ENCODE measurements at places on chromosomes 6 and 20.

GRCh38 chr6:138403324-138403800 is 661 bp upstream of the HEBP2 start:
- peak; percentile 32 for DNase-seq

GRCh38 chr6:43247114-43247999 is 4.1 kb downstream of the TTBK1 start:
- peak; percentile 82 for DNase-seq

- DNase-seq: no peak
Observed at GRCh38 chr6:24148684-24149083, 22.7 kb downstream of the NRSN1 start.

DNA sequence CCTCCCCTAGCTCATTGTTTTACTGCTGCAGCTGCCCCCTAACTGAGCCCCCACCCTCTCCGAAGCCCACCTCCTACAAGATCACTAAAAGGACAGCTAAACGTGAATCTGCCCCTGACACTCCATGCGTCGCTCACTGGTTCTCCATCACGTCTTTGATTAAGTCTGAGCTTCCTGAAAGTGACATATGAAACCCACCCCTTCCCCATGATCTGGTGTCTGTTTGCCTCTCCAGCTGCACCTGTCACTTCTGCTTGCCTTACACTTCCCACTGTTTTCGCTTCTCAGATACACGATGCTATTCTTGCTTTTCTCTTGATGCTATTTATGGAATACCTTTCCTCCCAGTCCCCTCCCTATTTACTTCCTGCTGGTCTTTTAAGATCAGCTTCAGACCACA is 8.0 kb upstream of the PERP start:
- DNase-seq: no peak

DNA sequence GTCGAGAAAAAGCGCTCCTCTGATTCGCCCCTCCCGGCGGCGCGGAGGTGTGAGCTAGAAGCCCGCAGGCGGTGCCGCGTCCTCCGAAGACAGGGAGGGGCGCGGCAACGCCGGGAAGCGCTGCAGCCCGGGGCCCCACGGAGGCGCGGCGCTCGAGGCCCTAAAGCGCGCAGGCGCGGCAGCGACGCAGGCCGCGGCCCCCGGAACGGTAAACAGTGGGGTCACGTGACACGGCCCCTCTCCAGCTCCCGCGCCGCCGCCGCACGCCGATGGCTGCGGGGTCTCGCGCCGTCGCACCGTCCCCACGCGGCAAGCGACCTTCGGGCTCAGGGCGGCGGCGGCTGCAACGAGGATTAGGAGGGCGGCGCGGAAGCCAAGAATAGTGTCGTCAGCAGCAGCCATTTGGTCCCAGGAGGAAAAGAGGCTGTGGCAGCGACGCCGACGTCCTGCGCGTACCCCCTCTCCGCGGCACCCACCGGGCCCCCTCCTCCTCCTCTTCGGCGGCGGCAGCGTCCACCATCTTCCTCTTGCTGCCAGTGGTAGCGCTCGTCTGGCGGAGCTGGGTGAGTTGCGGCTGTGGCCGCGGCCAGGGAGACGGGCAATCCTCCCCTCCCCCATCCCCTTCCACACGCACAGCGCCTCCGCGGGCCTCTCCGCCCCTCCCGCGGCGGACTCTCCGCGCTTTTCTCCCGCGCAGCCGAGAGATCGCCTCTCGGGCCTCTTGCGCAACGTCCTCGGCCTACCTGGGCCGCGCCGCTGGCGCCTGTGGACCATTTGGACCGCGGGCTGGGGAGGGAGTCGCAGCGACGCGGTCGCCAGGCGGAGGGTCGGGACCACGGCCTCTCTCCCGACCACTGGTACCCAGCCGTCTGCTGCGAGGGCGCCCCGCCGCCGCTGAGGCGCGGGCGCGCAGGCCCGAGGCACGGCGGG is at the start of gene PHF3:
Gene PHF3, plus strand, starts transcription at position 215 of the 930 bp plus-strand sequence. CDS start 10,750 bp downstream, outside the sequence.
- DNase-seq: peak; percentile 91

GRCh38 chr6:105424175-105424783 is 21.4 kb upstream of the PREP start:
- DNase-seq: peak; percentile 63

DNA sequence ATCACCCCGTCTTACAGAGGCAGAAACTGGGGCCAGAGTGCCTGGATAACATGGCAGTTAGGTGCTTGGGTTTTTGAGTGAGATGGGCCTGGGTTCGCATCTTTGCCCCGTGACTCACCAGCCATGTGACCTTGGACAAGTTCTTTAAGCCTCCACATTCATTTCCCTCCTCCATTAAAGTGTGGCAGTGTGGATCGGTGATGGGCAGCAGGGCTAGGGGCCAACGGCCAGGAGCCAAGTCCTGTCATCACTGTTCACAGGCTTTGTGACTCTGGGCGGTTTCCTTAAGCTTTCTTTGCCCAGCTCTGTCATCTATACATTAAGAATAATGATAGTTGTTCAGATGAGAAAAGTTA is 85.5 kb upstream of the PMEPA1 start:
- DNase-seq: no peak

DNA sequence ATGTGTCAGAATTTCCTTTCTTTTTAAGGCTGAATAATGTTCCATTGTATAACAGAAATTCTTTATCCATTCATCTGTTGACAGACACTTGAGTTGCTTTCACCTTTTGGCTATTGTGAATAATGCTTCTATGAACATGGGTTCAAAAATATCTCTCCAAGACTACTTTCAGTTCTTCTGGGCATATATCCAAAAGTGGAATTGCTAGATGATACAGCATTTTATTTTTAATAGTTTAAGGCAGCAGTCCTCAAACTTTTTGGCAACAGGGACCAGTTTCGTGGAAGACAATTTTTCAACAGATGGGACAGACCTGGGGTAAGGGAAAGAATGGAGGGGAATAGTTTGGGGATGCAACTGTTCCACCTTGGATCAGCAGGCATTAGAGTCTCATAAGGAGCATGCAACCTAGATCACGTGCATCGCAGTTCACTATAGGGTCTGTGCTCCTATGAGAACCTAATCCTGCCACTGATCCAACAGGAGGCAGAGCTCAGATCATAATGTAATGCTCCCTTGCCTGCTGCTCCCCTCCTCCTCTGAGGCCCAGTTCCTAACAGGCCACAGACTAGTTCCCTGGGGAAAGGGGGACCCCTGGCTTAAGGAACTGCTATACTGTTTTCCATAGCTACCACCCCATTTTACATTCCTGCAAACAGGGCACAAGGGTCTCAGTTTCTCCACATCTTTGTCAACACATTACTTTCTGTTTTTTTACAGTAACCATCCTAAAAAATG is 239.9 kb upstream of the RNF217 start:
- DNase-seq: no peak

GRCh38 chr6:72533606-72534005 is 88.3 kb upstream of the KCNQ5 start:
- DNase-seq: no peak

- DNase-seq: no peak
Observed at GRCh38 chr6:11040134-11040533, 4.0 kb downstream of the ELOVL2 start.

DNA sequence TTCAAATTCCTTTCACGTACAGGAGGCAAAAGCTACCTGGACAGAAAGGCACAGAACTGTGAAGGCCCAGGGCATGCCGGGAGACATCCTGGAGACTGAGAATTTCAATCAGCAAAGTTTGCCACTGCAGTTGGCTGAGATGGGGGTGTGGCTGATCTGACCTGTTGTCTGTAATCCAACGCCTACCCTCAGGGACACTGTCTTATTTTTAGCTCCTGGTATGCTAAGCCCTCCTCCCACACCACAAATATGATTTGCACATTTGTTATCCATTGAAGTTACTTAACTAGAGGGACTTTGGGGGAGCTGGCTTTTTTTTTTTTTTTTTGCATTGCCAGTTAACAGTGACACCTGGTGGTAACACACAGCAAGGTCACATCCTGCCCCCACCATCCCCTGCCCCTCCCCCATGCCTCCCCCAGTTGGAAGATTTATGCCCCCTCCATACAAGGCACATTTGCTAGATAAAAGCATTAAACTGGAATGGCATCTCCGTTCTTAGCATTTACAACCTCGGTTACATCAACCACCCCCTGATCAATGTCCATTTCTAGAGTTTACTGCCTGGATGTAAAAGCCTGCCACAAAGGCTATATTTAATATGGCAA is 40.4 kb downstream of the TTI1 start:
- peak; percentile 15 for DNase-seq

DNA sequence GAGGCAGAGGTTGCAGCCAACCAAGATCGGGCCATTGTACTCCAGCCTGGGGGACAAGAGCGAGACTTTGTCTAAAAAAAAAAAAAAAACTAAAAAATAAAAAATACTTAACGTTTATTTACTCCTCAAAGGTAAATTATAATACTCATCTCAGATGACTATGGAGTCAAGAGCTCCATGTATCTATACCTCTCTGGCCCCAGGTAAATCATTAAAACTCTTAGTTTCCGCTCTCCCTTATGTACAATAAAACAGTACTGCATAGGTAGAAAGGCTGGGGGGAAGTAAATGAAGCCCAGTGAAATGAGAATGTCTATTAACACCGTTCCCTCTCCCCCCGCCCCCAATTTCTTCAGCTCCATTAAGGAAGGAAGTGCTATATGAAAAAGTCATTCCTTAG is 1.2 kb downstream of the SRSF12 start:
- no peak for DNase-seq

DNA sequence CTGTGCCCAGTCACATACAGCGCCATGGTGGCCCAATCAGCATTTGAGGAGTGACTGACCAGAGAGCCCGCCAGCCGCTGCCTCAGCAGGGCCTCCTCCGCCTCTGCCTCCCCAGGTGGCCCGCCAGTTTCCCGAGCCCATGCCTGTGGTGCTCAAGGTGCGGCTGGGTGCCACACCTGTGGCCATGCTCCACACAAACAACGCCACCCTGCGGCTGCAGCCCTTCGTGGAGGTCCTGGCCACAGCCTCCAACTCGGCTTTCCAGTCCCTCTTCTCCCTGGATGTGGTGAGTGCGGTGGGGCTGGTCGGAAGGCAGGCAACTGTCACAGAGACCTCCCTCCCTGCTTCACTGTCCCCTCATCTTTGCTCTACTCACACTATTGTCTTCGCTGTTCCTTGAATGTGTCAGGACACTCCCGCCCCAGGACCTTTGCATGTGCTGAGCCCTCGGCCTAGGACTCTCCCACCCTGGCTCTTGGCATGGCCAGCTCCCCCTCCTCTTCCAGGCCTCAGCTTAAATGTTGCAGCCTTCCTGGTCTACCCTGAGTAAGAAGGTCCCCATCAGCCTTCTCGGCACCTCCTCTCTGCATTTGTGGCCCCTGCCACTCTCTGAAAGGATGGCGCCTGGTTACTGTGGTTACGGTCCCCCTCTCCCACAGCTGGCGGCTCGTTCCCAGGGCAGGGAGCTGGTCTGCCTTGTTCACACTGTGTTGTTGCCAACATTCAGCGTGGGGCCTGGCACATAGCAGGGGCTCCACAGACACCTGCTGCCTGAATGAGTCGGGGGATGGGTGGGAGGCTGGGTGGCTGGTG is 11.8 kb upstream of the BPIFB6 start:
- no peak for DNase-seq

DNA sequence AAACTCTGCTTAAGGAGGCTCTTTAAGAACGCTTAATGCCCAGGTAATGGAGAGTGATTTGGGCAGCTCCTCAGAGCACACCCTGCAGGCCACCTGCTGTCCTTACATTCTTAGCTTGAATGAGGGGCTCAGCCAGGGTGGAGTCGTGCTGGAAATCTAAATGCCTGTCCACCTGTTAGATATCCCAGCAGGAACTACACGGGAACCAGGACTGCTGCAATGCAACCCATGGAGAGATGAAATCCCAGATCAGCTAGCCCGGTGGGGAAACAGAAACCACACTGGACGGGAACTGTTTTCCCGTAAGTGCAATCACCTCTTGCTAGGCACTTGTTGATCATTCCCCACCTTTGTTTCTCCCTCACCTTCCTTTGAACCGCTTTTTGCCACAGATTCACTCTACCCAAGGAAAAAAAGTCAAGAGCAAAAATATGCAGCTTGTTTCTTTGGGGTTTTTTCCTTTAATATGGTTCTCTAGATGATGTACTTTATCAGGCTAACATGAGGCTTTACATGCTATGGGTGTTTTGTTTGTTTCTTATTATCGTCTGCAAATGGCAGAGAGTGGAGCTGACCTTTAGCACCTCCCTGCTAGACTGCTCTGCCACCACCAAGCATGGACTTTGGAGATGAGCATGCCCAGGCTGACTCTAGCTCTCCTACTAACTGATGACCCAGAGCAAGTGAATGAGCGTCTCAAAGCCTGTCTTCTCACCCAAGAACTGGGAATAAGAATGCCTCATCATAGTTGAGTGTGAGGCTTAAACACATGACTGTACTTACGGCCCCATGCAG is 125.9 kb upstream of the TNFAIP3 start:
- DNase-seq: no peak

DNA sequence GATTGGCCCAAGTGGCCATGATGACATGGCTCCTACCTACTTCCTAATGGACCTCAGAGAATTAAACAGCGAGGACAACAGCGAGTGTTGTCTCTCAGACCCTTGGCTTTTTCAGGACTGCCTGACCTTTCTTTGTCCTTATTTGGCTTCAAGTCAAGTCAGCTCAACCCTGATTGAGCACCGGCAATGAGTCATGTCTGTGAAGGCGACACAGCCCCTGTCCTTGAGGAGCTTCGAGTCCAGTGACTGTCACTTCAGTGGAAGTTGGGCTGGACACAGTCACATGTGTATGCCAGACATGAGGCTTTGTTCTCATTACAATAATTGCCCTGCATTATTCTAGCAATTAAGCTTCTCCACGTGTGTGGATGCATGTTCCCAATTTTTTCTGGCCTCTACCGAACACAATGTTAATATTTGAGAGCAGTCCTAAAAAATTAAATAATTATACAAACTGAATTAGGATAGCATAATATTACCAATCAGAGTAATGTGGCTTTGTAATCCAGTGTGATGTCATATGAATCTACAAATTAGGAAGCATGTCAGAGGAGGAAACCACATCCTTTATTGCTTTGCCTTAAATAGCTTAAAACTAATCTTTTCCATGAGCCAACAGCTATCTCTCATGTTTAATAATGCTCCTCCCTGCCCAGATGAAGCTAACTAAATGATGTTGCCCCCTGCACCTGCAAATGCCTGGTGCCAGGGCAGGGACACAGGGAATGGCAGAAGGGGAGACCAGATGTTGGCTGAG is 178.6 kb downstream of the CDH26 start:
- DNase-seq: peak; percentile 27
